Colonic mucosa (tissue), 4 donors: ENCODE measurements at places on chromosomes 7 and 10.
A peak's percentile ranks its signal among the peaks of the same experiment; 100 is the strongest.

DNA sequence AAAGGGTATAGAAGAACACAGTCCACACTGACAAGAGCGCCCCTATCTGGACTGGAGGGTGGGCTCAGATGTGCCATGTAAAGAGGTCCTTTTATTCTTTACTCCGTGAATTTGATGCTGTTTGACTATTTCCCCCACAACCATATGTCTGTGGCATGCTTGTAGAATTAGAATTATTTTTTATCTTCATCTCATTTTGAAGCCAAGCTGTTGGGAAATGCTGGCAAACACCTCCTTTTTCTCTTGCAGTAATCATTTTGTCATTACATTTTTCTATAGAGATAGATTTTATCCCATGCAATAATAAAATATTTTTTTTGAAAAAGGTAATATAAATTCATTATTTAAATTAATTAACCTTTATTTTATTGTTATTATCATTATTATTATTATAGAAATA is 926.6 kb upstream of the AUTS2 start:
- DNase-seq: no peak

- no peak for DNase-seq
Measured at GRCh38 chr10:125107965-125108580, 52.3 kb downstream of the CTBP2 start.

DNA sequence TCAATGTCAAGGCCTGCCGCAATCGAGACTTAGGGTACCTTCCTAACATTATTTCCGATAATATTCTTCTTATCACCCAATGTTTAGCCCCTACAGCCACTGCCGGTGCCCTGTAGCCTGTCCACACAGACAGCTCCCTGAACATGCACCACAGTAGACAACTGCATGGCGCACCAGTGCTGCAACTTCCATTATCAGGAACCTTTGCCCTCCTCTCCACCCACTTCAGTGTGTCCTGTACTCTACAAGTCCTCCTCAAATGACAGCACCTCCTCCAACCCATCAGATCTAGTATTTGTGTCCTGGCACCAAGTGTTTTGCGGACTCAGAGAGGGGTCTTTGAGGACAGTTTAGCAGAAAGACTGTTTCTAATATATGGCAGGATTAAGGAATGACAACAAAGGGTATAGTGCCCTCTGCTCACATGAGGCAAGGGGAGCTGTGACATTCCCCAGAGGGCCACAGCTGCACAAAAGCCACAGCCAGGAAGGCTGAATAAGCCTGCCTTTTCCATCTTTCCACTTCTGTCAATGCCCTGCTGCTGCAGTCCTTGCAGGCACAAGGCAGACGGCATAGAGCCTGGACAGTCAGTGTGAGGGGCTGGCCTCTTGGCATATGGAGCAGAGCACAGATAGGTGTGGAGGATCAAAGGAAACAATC is 335.4 kb downstream of the PARD3 start:
- peak; percentile 42 for DNase-seq

DNA sequence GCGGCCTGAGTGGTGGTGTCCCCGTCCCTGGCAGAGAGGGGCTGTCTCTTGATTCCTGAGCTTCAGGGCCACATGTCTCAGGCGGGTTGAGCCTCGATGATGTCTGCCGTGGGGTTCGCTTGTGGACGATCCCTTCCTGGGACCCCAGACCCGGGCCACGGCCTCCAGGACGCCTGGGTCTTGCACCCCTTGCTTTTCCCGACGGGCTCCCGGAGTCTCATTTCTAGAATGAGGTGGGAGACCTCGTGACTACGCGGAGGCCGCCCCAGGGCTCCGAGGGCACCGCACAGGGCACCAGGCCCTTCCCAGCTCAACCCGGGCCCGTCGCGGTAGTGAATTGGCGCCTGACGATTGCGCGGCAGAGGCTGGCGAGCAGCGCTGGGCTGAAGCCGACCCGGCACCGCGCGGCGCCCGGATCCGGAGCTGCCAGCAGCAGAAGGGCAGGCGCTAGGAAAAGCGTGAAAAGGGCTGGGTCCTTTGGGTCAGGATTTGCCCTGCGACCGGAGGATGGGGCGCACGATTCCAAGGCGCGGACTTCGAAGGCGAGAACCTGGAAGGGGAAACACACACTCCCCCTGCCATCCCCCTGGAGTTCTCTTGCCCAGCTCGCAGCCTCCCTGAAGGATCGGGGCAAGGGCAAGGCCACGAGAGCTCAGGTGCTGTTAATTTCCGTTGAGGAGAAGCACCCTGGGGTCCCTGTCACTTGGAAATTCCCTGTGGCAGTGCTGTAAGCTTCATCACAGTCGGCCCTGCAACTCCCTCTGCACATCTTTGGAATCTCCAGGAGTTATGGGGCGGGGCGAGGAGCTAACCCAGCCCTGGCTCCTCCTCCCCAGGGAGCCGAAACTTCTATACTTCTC is 15.5 kb downstream of the TLX1 start:
- no peak for DNase-seq

DNA sequence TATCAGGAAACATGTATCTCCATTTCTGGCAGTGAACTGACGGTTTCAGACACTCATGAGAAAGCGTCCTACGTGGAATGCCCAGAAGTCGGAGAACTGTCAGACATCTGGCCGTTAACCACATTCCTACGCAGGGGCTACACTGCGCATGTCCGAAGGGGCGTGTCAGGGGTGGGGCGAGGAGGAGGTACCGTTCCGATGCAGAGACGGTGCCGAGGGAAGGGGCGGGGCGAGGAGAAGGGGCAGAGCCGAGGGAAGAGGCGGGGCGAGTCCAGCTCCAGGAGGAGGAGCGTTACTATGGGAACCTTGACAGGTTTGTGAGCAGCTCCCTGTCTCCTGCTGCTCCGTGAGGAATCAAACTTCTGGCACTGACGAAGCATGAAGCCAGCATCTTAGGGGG is 366.9 kb upstream of the NUPR2 start:
- DNase-seq: no peak

DNA sequence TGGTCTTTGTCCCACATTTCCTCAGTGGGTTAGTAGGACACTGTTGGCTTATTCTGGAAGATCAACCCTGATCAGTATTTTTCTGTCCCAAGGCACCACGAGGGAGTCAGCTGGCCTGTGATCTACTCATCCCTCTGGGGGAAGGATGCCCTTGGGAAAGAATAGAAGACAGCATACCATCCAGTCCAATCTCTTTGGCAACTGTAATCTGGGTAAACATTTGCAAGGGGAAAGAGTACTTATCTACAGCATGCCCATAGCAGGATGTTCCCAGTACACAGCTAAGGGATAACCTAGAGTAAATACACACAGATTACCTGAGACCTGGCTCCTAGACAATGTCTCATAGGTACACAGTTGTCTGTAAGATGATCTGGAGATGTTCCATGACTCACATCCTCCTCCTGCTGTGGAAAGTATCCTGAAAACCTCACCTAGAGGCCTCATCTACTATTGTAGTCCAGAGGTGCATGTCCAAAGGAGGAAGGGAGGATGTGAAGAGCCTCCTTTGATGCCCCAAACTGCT is 134.3 kb upstream of the VWC2 start:
- no peak for DNase-seq
